CD4-positive, CD25-positive, alpha-beta regulatory T cell (primary cell): ENCODE measurements at places on chromosomes 1 and 21. TPM values are rescaled to one million over a fixed set of nuclear protein-coding genes. Genes with fewer than 3 reads are reported as not detected.

DNA sequence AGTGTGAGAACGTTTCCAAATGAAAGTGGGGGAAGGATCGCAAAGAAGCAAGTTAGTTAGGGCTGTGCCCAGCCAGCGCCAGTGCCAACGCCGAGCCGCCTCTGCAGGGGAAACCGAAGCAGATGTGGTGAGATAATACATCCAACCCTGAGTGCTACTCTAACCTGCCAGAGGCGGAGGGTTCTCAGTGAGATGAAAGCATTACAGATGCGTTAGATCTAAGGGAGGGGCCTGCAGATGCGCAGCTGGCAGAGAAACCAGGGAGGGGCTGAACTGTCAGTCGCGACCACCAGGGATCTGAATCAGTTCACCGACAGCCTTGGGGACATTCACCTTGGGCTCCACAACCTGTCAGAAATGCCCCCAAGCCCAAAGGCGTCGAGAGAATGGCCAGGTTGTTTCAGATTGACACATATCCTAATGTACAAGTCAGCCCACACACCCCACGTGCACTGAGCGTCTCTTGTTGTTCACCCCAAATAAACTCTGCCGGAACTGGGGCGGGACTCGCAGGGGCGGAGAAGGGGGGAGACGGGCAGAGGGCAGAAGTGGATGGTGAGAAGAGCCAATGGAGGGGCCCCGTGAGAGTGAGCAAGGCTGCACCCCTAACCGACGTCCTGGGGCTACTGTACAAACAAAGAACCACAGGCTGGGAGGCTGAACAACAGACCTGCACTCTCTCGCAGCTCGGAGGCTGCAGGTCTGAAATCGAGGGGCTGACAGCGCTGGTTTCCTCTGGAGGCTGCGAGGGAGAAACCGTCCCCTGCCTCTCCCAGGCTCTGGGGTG is 8.7 kb upstream of the UMODL1 start:
- H3K4me3 ChIP-seq, result peak overlapping the region; percentile 86
- H3K36me3 ChIP-seq, result no peaks in the 10 kb centered on the region
- peaks cover 49% of the 10 kb centered on the region for H3K4me1 ChIP-seq
- no peaks in the 10 kb centered on the region for H3K27me3 ChIP-seq

GRCh38 chr1:167076136-167076710 is 14.0 kb downstream of the GPA33 start:
- DNase-seq, result peak; percentile 21
- no peak overlapping the region for H3K27ac ChIP-seq
- H3K36me3 ChIP-seq, result peaks cover 10% of the 10 kb centered on the region
- H3K4me1 ChIP-seq, result peaks cover 9% of the 10 kb centered on the region
- no peaks in the 10 kb centered on the region for H3K27me3 ChIP-seq

GRCh38 chr1:50978144-50978851 is 8.3 kb downstream of the CDKN2C start:
- H3K27ac ChIP-seq, result no peak overlapping the region
- H3K36me3 ChIP-seq, result no peaks in the 10 kb centered on the region
- H3K4me1 ChIP-seq, result peaks cover 26% of the 10 kb centered on the region
- DNase-seq, result peak; percentile 17
- H3K4me3 ChIP-seq, result peak overlapping the region; percentile 64
- peaks cover 6% of the 10 kb centered on the region for H3K27me3 ChIP-seq

DNA sequence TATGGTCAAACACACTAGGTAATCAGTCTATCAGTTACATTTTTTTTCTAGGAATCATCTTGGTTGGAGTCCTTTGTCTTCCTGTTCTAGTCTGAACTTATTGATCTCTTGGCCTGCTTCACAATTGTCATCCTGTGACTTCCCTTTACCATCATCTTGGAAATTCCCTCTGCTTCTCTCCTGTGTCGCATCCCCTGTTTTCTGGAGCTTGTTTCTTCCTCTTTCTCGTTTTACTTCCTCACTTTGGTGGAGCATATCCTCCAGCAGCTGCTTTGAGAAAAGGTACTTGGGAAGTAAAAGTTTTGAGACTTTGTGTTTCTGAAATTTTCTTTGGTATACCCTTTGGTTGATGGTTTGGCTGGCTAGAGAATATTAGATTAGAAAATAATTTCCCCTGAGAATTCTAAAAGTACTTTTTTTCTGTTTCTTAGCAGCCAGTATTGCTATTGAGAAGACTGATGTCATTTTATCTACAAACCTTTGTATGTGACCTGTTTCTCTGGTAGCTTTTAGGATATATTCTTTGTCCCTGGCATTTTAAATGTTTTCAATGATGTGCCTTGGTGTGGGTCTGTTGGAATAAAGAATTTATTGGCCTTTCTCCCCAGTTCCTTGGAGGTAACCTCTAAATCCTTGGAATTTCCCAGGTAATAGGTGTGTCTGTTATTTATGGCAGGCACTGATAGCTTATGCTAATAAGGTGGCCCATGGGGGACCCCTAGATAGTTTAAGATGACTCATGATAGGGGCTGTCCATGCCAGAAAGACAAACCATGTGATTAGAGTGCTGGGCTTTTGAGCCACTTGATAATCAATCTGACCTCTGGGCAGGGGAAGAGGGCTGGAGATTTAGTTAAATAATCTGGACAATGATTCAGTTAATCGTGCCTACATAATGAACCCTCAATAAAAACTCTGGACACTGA is 6.1 kb upstream of the MYCL start:
- no peak for DNase-seq
- H3K4me1 ChIP-seq, result no peaks in the 10 kb centered on the region
- peaks cover 20% of the 10 kb centered on the region for H3K27me3 ChIP-seq
- no peak overlapping the region for H3K27ac ChIP-seq
- no peak overlapping the region for H3K4me3 ChIP-seq

- H3K27me3 ChIP-seq, result no peaks in the 10 kb centered on the region
- no peak for DNase-seq
- H3K4me1 ChIP-seq, result no peaks in the 10 kb centered on the region
- no peak overlapping the region for H3K4me3 ChIP-seq
- no peaks in the 10 kb centered on the region for H3K36me3 ChIP-seq
Observed at GRCh38 chr1:43121256-43121900, 50.7 kb downstream of the EBNA1BP2 start.

DNA sequence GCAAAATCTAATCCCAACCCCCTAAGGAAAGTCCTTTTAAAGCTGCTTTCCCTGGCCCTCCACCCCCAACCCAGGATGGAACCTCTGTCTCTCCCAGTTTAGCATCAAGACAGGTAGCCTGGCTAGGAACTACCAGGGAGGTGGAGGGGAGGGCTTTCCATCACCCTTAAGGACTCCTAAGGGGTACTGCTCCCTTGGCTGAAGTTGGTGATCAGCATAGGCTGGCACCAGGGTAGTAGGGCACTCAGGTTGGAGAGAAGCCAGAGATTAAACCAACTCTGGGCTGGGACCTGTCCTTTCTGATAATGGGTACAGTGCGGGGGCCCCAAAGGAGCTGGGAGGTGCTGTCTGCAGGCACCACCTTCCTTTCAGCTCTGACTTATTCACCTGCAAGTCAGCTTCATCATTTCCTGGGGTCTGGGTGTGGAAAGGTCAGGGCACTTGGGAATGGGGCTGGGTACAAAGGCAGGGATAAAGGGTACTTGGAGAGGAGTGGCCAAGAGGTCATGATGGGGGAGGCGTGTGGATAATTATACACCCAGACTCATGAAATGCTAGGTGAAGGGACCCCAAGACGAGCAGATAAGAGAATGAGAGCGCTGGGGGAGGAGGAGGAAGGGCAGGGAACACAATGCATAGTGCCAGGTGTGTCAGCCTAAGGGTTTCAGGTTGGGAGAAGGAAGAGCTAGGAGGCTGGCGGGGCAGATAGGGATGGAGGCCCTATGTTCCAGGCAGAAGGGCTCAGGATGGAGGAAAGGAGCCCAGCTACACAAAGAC is 1.2 kb downstream of the ARHGEF2 start:
- peak overlapping the region; percentile 86 for H3K27ac ChIP-seq
- peak overlapping the region; percentile 92 for H3K4me3 ChIP-seq
- peaks cover 90% of the 10 kb centered on the region for H3K4me1 ChIP-seq
- no peaks in the 10 kb centered on the region for H3K27me3 ChIP-seq
- no peak for DNase-seq

DNA sequence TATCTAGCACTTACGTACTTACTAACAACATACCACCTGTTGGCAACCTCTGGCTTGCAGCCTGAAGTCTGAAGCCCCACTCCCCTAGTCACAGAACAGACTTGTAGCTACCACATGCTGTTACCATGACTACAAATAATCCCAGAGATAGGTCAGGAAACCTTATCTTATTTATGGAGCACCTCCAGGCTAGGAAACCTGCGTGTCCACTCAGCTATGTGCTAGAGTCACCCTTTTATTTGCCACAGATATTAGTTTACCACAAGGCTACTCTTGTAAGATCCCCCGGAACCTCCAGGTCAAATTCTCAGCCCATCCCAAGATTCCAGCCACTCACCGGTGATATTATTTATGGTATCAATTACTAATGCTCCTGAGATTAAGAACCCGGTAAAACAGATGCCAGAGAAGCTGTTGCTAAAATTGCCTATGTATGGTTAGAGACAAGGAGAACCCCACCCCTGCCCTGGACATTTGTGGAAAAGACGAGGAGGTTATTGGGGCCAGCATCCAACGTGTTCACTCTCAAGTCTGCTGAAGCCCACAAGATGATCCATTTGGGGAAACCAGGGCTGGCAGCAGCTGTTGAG is 116.5 kb downstream of the TBX15 start:
- H3K4me3 ChIP-seq, result no peak overlapping the region
- H3K27ac ChIP-seq, result no peak overlapping the region
- no peaks in the 10 kb centered on the region for H3K36me3 ChIP-seq
- no peak for DNase-seq
- H3K27me3 ChIP-seq, result no peaks in the 10 kb centered on the region

Gene CELA2A
- not detected for total RNA-seq

DNA sequence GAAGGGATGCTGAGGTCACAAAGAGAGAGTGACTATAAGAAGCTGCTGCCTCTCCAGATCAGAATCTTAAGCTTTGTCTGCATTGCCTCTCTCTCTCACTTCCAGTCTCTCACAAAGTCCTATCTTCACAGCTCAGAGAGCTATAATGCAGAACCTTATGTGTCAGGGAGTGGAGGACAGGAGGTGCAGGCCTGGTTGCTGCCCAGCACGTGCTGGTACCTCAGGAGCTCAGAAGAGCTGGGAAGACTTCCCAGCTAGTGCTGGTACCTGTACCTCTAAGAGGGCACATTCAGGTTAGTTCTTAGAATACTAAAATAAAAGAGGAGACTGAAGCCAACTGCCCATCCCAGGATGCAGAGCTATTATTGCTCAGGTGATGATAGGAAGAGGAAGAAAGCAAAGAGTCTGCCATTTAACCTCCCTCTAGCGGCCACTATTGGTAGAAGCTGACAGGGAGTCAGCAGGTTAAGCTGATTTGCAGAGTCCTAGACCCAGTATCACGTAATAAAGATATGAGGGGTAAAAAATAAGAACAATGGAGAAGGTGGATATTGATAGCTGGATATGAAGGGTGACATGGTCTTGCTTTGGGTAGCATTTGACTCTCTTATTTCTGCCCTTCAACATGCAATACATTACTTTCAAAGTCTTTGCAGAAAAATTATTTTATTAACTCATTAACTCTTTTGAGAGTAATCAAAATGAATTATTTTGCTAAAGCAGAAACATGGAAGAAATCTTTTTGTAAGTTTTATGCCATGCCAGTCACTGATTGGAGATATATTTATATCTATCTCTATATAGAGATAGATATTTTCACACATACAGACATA is 138.1 kb upstream of the HMCN1 start:
- peaks cover 14% of the 10 kb centered on the region for H3K4me1 ChIP-seq
- H3K27ac ChIP-seq, result no peak overlapping the region
- no peak overlapping the region for H3K4me3 ChIP-seq
- DNase-seq, result peak; percentile 57
- no peaks in the 10 kb centered on the region for H3K36me3 ChIP-seq

Gene FCGR3A
- not detected for total RNA-seq

- no peak overlapping the region for H3K27ac ChIP-seq
- H3K36me3 ChIP-seq, result no peaks in the 10 kb centered on the region
- peaks cover 2% of the 10 kb centered on the region for H3K27me3 ChIP-seq
- H3K4me1 ChIP-seq, result peaks cover 22% of the 10 kb centered on the region
- no peak for DNase-seq
- no peak overlapping the region for H3K4me3 ChIP-seq
Observed at GRCh38 chr1:25682059-25682601, 65.5 kb downstream of the MAN1C1 start.

Gene SDHC
- total RNA-seq, result 80.9 TPM

Gene CLDN14
- total RNA-seq, result not detected
